ENCODE measurements at places on chromosomes 3 and 15. TPM values are rescaled to one million over a fixed set of nuclear protein-coding genes. Genes with fewer than 3 reads are reported as not detected.

Gene SNTN
- total RNA-seq: not detected

Gene DISP2
- under 0.01 TPM for total RNA-seq

Gene RTF1
- 30.0 TPM for total RNA-seq

Gene ACAN
- not detected for total RNA-seq

Gene CAV3
- not detected for total RNA-seq

Gene ADGRG7
- not detected for total RNA-seq

Gene CCDC39
- under 0.01 TPM for total RNA-seq

Gene HYAL1
- 2.6 TPM for total RNA-seq

Gene CTXND1
- total RNA-seq: not detected

Gene IMPG2
- total RNA-seq: 0.32 TPM

Gene ECE2
- total RNA-seq: not detected

Data from fibroblast of villous mesenchyme (primary cell).